ENCODE measurements at places on chromosomes 12 and 14.

DNA sequence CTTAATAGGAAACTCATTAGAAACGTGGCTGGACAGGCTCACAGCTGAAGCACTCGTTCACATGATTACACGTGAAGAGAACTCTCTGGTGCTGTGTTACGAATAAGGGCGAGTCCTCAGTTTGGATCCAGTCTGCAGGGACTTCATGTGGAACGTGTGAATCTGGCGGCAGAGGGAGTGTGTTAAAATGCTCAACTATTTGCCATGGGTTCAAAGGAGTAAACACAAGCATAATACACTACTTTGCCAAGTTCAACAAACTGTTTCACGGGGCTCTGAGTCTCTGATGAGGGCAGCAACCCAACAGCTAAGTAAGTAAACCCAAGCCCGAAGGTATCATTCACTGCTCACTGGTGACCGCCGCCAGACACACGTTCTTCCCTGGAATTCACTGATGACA is 42.4 kb downstream of the NUAK1 start:
- no peak for DNase-seq

DNA sequence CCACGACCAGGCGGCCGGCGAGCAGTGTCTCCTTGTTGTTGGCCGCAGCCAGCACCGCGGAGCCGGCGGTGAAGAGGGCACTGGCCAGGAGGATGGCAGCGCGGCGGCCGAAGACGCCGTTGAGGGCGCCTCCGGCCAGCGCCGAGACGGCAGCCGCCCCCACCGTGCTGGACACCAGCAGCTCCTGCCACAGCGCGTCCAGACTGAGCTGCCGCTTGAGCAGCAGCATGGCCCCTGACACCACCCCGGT is 691 bp downstream of the SLC2A13 start:
- no peak for DNase-seq

- DNase-seq = no peak
Observed at GRCh38 chr12:46110223-46110611, 119.8 kb upstream of the SCAF11 start.

DNA sequence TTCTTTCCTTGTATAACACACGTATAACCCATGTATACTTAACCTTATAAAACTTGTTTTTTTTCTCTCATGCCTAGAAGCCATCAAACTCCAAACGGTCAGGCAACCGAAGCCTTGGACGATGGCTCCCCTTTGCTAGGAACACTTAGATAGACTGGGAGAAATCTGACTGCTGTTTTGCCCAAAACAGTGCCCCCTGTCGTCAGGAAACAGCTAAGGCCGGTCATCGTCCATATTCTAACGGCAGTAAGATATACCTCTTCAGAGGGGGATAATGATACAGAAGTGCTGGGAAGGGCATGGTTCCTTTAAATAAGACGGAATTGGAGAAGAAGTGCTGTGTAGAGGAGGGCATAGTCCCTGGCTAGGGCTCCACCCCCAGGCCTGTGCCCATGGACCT is 130.5 kb downstream of the SLC41A2 start:
- no peak for DNase-seq

DNA sequence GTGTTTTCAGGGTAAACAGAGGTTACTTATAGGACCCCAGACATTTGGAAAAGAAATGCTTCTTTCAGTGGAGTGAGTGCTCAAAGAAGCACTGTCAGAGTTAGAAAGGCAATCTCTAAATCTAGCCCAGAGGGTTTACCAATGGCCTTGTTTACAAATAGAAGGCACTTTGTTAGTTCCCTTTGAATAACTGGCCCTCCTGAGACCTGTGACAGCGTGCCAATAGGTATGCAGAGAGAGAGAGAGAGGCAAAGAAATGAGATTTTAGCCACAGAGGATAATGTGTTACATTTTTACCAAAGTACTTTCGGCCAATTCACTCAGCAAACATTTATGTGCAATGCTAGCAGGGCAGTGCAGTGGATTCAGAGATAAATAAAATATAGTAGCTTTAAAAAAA is 41.9 kb downstream of the TPH2 start:
- no peak for DNase-seq

GRCh38 chr14:82011460-82011859 is 477.8 kb upstream of the SEL1L start:
- DNase-seq = no peak

DNA sequence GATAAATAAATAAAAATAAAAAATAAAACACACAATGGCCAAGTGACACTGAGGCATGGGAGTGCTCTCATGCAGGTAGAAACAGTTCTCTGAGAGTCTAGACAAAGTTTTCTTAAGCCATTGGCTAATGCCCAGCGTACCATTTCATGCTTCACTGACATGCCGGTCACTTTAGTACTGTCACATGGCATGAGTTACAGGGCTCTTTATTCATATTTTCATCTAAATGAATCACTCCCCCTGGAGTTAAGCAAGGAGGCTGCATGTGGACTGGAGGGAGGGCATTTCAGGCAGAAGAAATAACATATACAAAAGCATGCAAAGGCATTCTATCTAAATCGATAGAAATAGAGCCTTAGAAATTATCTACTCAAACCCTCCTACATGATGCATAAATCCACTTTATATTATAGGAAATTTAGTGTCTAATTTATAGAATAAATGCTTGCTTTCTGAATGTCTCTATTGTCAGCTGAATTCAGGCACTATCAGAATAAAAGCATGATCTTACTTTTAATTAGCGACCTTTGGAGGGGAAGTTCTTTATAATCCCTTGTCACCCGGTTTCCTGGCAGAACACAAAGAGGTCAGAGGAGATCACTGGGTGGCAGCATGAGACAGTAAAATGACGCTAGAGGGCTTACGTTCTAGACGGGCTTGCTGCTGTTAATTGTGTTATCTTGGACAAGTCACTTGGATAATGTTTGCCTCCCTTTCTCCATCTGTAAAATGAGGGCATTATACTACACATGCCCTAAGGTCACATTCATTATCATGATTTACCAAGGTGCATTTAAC is 17.5 kb downstream of the DYRK4 start:
- DNase-seq = no peak
